ENCODE measurements at places on chromosomes 5 and 9.

- no peak for DNase-seq
Measured at GRCh38 chr9:134655101-134655500, 13.5 kb downstream of the COL5A1 start.

DNA sequence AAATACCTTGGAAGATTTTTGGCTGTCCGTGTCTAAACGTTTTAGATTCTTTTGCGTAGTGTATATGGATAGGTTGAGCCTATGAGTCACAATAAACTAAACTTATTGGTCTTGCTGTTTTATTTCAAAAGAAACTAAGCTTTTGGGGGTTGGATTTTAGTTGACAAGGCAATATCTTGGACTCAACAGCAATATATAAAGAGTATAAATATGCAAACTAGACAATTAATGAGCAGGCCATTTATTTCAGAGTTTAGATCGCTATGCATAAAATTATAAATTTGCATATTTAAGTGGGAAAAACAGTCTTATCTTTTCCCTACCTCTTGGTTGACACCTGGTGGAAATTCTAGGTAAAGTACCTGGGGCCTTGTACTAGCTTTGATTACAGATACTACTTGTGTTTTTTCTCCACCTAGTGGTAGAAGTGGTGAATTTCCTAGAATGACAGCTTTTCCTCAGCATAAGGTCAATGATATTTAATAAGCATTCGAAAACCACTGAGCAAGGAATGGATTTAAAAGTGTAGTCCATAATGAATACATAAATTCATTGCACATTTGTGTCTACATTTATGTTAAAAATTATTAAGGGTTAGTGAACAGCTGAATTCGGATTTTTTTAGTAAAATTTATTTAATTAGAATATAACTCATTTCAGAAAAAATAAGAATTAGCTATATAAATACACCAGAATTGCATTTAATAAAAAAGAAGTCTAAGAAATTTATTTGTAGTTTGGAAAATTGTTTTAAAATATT lies 1.7 kb upstream of the ARRDC3 start:
- DNase-seq, result peak; percentile 94

GRCh38 chr5:18119156-18119785 lies 485.0 kb downstream of the TAF11L14 start:
- DNase-seq, result no peak

DNA sequence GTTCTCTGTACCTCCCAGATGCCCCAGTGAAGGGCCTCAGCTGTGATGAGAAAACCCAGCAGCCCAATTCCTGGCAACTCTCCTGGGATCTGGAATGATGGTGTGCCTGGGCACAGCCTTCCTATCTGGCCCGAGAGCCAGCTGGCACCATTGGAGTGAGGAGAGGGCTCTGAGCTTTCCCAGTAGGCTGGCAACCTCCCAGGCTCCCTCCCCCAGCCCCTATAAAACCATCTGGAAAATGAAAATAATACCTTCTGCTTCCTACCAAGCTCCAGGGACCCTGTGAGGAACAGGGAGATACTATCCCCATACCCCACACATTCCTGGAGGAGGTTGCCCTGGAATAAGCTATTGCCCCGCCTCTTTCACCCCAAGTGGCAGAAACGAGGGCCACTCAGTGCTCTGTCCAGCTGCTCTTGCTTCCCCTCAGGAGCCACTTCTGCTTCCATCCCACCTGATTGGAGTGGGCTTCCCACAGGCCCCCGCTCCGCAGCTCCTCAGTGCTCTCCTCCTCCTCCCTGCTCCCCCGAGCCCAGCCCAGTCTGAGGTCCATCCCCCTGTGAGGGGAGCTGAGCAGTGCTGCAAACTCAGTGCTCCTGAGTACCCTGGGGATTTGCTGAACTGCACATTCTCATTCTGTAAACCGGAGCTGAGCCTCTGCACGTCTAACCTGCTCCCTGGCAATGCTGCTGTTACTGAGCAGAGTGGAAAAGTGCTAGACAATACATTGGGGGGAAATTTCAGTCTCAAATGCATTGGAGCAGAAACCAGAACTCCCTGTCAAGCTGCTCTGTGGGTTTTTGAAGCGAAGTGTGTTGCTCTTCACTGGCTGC lies 74.7 kb downstream of the THBS4 start:
- DNase-seq, result peak; percentile 98

DNA sequence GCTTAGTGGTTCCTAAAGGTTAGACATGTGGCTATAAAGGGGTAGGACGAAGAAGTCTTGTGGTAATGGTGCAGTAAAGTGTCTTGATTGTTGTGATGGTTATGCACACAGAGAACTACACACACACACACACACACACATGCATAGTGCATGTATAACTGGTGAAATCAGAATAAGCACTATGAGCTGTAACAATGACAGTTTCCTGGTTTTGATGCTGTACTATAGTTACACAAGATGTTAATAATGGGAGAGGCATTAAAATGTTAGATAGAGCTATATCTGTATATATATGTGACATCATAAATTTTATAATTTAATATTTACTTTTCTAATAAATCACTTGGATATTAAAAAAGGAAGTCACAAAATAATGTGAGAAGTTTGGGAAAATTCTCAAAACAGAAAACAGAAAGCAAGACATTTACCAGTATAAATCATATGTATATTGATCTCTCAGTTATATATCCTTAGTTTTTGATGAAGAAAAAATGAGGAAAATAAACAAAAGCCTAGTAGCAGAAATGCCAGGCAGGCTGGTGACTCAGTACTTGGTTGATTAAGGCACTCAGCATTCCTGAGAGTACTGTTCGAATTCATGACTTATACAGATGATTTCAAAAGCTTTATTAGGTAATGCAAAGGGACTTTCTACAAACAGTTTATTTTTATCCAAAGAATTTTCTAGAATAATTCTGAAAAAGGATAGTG lies 350.5 kb upstream of the DAB2 start:
- no peak for DNase-seq

DNA sequence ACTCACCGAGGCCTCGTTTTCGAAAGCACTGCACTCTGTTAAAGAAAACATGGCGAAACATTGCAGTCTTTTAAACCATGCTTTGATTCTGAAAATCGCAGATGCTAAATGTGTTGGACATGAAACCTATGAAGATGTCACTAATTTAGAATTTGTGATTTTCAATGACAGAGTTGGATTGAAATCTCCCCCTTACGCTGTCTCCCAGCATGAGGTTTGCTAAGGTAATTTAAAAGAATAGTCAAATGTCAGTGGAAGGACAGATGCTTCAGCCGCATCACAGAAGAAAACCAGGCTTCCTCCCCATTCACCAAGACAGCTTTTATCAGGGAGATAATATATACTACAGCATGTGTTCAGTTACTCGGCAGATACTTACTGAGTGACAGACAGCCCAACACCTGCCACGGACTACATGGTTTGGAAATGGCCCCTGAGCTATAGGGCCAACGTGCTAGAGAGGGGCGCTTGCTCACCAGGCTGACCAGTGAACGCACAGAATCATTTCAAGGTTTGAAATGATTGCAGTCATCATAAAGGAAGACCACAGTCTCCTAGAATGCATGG lies 136.9 kb downstream of the ADAMTS16 start:
- DNase-seq, result no peak

DNA sequence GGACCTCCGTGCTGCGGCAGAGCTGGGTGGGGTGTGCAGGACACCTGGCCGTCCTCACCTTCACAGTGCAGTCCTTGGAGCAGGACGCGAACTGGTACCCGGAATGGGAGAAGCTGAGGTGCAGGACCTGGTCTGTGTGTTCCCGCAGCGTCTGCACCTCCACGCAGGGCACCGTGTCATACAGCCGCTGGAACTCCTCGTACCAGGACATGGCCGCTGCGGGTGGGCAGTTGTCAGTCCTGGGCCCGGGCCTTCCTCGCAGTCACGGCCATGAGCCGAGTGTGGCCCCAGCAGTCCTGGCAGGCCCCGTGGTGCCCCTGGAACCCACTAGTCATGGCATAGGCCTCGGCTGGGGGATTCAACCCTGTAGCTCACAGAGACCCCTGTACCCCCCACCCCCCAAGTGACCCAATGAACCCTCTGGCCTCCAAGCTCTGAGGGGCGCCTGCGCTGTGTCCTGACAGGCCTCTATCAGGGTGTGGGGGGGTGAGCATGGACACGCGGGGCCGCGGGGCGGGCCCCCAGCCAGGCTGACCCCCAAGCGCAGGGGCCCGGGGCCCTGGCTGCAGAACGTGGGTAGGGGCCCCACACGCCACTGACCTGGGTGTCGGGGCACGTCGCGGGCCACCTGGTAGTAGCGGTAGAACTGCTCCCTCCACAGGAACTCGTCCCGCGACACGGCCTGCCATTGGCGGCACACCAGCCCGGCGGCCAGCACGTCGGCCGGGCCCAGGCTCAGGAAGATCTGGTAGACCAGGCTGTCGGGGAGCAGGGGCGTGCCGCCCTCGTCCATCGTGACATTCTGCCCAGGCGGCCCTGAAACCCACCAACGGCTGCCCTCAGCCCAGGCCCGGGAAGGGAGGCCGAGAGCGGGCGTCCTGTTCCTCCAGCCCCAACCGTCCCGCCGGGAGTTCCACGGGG lies 987 bp downstream of the FBXW5 start:
- DNase-seq, result no peak

DNA sequence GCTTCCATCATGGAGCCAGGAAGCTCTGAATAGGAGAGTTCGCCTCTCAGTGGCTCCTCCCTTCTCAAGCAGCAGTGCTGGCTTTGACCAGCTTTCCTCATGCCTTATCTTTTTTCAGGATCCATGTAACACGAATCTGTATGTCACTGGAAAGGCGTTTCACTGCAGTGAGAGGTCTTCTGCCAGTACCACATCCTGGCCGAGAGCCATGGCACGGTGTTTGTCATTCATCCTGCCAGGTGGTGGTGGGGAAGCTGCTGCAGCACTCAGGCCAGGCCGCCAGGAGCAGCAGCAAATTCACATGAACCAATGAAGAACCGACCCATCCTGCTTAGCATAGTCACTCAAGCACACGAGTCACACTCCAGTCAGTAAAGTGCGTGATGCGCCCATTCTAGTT lies 179.0 kb downstream of the FANCC start:
- peak; percentile 67 for DNase-seq

GRCh38 chr9:71733176-71733575 lies 35.1 kb downstream of the CEMIP2 start:
- DNase-seq, result no peak

- no peak for DNase-seq
Measured at GRCh38 chr5:67030289-67031056, 166.1 kb downstream of the CD180 start.

DNA sequence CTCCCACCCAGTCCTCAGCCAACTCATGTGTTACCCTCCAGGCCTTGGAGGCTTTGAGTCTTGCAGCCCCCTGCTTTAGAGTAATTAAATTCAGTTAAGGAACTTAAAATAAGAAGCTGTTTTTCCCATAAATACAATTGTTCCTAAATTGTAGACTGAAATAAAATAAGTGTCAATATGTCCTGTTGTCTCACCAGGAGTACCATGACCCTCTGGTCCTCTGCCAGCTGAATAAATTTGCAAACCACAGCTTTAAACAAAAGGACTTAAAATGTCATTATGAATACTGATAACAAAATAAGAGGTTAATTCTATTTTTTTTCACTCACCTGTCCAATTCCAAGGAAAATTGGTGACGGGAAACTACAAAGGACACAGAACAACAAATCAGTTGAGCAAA lies 15.6 kb downstream of the SLC35D2 start:
- no peak for DNase-seq

- DNase-seq, result no peak
Measured at GRCh38 chr9:125549039-125549438, 158.0 kb downstream of the MAPKAP1 start.

GRCh38 chr9:34171753-34172535 lies 6.9 kb upstream of the UBAP1 start:
- no peak for DNase-seq

DNA sequence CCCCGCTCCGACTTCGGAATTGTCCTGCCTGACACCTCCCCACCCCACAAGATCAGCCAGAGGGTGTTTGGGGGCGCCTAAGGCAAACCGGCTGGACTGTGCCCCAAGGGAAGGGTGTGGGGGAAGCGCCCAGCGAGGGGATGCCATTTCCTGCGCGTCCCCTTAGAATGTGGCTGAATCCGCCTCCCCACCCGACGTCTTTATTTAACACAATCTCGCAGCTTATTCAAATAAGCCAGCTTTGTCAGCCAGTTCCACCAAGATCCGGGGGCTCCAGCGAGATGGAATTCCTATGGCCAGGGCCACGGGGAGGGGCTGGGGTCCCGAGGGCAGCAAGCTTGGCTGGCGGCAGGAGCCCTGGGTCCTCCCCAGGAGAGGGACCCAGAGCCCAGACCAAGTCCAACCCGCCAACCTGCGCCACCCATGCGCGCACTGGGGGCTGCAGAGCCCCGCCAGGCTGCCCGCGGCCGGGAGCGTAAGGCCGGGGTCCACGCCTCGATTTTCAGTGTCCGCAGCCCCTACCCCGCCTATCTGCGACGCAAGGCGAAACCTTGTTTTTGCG lies 7.4 kb downstream of the IRX4 start:
- no peak for DNase-seq

Measured in NCI-H1694 (cell line).